Hematopoietic multipotent progenitor cell treated with erythropoietin and hydrocortisone succinate and interleukin-3 and kit ligand, for 17 days (in vitro differentiated cells): ENCODE measurements at places on chromosomes 12 and 14.

DNA sequence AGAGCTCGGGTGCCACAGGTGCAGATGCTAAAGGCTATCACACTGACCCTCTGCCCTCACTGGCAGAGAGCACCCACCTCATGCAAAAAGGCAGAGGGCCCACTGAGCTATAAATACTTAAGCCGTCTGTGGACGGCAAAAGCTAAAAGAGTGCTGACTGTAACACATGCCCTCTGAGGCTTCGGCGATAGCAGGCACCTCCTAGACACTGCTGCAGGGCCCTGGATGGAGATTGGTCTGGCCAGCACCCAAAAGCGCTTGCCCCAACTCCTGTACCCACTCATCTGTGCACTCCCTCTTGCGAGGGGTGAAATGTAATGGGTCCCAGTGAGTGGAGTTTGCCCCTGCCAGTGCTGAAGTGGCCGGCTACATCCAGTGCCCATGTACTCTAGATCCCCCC lies 148.7 kb downstream of the SLC16A7 start:
- DNase-seq: no peak

- DNase-seq: no peak
These were observed 103.0 kb downstream of the C12orf42 start for GRCh38 chr12:103392722-103393121.

- DNase-seq: no peak
These were observed 5.2 kb downstream of the CALM1 start for GRCh38 chr14:90402016-90402415.

DNA sequence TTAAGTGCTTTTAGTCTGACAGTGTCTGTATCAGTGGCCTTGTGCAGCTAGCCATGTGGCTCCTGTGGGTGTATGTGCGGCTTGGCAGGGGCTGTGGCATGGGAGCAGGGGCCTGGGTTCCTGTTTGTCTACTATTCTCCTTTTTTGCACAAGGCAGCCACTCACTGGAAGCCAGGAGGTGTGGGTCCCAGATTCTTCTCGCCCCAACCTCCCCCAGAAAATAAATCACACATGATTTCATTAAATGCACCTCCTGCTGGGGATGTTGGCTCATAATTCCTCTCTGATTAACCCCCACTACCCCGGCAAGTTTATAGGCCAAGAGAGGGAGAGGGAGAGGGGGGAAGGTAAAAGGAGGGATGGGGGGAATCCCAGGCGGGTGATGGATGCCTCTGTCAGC lies 17.6 kb downstream of the CALCOCO1 start:
- DNase-seq: no peak

GRCh38 chr14:99120526-99121318 lies 151.3 kb downstream of the BCL11B start:
- no peak for DNase-seq

- DNase-seq: no peak
These were observed 18.0 kb upstream of the LDHB start for GRCh38 chr12:21675641-21676040.

DNA sequence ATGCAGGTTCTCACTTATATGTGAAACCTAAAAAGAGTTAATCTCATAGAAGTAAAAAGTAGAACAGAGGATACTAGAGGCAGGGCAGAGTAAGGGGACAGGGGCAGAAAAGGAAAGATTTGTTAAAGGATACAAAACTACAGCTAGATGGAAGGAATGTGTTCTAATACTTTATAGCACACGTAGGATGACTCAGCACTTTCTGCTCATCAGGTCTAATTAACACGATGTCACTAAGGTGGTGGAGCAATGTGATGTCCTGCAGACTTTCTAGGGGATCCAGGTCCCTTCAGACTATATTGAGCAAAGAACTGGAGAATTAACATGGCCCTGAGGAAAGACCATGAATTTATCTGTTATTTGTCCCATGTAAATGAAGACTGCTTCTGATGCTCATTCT lies 80.8 kb upstream of the CMKLR1 start:
- peak; percentile 43 for DNase-seq

DNA sequence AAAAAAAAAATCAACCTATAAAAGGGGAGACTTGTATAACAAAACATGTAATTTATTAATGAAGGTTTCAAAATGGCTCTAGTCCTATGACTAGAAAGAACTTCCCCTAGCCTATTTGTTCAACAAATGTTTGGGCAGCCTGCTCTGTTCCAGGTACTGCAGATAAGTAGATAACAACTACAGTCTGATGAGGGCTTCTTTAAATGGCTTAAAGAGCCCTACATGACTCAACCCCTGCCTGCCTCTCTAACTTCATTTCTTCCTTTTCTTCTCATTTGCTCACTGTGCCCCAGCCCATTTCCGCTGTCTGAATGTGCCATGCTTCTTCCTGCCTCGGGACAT lies 21.5 kb downstream of the ALDH6A1 start:
- DNase-seq: no peak

DNA sequence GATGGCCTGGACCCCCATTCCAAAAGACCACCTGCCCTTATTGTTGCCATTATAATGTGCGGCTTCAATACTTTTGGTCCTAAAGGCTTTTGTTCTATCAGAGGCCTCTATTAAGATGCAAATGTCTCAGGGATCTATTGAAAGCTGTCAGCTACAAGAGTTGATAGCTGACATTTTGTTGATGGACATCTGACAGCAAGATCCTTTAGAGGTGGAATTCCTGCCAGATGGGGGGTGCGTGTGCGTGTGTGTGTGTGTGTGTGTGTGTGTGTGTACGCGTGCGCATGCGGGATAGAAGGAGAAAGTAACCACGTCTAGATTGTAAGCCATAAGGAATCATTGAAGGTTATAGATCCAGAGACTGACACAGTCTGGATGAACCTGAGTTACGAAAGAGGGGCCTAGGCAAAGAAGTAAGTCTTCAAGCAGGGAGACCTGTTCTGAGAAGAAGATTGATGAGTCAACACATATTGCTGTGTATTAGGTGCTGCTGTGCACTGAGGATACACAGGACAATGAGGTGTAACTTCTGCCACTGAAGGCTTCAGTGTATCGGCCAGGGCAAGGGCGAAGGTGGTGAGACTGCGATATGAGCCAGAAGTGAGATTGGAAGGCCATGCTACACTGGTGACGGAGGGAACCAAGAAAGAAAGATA lies 89.2 kb downstream of the PRMT8 start:
- DNase-seq: no peak

GRCh38 chr12:14366209-14367039 lies 942 bp downstream of the ATF7IP start:
- DNase-seq: no peak

DNA sequence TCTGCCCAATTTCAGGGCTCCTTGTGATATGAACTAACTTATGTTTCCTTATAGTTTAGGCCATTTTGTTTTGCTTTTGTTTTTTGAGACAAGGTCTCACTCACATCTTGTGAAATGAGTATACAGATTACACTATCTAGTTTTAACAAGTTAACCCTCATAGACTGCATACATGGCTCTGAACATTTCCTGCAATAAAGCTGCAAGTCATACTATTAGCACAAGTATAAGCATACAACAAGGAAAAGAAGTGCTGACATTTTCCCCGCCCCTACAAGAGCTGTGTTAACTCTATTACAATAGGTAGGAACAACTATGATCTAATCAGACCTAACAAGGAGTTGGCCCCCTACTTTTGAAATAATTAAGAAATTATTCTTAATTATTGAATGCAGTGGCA lies 35.9 kb downstream of the CCDC177 start:
- DNase-seq: no peak

GRCh38 chr12:101480849-101481248 lies 5.7 kb downstream of the SPIC start:
- no peak for DNase-seq

GRCh38 chr12:120066341-120066740 lies 50.2 kb downstream of the RAB35 start:
- no peak for DNase-seq

DNA sequence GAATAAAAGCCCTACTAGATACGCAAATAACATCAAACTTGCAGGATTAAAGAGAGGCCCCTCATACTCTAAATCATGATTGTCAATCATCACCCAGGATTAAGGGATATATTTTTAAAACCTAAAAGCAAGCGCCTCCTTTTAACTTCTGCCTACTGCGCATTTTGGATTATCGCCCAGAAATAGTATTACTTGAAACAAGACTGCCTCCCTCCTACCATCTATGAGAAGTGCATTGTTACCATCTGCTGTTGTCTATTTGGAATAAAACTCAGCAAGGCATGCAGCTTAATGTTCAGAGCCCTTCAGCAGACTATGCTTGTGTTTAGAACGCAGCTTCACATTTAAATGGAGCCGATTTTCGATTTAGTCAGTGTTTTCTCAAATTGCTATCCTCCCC lies 79.6 kb downstream of the EXOC5 start:
- no peak for DNase-seq

- DNase-seq: no peak
These were observed 179.9 kb upstream of the EEA1 start for GRCh38 chr12:93108985-93109384.

DNA sequence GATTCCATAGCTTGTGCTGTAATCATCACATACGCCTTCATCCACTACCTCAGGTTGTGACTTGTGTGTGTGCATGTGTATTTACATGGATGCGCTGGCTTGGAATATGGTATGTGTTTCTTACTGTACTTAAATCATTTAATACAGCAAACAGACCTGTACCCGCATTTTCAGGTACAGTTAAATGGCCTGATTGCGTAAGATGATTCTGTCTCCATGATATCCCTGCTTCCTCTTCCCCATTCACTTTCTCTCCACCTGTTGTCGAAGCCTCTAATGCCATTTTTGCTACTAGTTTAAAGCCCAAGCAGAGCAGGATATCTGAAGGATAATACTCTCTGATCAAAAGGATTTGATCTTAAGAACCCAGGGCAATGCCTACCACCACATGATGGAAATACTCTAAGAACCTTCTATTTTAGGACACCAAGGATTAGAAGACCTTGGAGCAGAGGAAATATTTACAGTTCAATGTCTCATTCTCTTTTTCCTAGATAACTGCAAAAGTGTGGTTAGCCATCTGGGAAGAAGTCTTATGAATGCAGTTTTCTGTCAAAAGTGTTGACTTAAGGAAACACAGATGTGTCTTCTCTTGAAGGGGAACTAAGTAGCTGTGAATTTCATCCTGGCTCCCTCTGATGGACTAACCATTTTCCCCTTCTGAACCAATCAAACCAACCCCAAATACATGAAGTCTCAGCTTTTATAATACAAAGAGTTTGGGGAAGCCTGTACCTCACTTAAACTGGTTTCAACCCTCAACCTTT lies 78.7 kb downstream of the HELB start:
- no peak for DNase-seq

DNA sequence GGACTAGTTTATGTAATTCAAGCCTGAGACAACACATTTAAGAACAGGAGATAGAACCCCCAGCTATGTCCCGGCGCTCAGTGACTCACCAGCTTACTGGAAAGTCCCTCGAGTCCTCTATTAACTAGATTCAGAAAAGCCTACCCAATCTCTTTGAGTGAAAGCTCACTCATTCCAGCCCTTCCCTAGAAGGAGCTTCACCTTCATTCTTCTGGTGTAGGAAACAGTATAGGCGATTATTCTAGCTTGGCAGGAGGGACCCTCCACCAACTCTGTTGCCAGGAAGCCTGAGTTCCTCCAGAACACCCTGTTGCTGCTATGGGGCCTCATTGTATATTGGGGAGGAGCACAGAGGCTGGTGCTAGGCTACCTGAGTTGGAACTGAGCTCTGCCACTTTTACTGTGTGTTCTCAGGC lies 57.2 kb upstream of the AEBP2 start:
- no peak for DNase-seq

DNA sequence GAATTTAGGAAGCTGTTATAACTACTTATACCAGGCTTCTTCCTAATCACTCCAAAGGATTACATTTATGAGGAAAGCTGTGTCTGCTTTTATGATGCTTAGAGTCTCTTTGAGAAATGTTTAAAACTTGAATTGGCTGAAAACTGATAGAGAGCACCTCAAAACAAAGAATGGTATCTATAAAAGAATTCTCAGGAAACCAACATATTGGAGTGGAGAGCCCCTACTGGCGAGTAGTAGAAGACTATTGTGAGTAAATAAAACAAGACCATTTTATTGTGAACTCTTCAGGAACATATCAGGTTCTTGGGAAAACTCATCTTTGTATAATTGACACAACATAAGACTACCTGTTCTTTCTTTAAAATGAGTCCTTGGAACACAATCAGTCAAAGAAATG lies 578.6 kb downstream of the RERGL start:
- DNase-seq: no peak

DNA sequence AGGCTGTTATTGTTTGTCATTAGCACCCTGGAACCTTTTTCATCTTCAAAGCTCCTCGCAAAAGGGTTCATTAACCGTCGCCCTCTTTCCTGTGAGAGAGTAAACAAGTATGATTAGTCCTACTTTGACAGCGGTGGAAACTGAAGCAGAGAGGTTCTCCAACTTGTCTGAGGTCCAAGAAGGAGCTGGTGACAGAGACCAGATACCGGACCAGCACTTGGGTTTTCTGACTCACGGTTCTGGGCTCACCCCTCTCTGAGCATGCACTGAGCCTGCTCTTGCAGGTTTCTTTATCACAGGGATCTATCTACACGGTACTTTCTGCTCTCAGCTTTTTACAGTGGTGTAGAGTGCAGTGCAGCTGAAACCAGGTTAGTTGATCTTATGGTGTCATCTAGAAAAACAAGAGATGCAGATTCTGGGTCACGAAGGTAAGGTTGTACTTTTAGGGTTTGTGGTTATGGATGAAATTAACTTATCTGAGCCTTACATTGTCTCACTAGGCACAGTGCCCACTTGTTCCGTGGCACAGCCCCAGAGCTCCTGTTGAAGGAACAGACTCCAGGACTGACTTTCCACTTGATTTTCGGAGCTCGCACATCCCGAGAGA lies 62.1 kb downstream of the PPP2R5C start:
- peak; percentile 69 for DNase-seq

DNA sequence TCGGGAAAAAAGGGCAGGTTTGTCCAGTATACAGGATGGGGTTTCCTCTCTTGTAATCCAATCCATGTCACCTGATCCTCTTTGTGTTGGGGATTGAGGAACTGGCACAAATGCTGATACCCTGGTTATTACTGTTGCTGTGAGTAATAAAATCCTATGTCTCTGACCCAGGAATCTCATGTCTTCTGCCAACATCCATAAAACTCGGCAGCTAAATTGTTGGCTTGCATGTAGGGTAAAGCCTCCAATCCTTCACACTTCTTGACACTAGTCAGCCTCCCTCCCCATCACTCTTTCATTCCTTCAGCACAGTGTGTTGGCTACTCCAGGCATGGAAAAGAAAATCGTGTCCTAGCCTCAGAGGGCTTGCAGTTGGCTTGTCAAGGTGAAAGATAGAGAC lies 9.2 kb upstream of the NOS1 start:
- DNase-seq: no peak
